ENCODE measurements at places on chromosomes 7 and 10.

DNA sequence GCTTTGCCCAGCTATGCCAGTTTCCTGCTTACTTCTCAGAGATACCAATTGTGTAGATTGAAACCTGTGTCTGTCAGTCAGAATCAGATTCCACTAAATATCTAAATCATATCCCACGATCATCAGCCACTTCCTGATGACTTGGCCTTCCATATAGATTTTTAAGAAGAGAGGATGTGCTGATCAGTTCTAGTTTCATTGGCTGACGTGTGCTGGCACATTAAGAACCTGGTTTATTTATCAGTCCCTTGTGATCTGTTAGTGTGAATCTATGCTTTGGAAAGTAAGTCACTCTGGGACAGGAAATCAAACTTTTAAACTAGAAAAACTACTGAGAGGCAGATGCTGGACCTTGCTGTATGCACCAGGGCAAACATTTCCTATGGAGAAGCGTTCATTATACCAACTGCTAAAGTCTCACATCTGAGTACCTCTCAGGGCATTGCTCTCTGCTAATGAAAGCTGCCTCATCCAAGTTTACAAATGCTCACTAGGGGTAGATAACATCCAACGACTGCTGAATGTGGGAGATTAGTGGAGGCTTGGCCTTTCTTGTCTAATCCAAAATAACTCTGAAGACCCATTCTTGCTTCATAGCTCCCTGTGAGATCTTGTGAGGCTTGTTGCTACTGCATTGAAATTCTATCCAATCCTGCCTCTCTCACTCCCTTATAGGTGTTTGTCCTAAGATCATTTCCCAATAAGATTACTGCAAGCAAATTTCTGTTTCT lies 109.1 kb downstream of the ARL4A start:
- no peak for DNase-seq

DNA sequence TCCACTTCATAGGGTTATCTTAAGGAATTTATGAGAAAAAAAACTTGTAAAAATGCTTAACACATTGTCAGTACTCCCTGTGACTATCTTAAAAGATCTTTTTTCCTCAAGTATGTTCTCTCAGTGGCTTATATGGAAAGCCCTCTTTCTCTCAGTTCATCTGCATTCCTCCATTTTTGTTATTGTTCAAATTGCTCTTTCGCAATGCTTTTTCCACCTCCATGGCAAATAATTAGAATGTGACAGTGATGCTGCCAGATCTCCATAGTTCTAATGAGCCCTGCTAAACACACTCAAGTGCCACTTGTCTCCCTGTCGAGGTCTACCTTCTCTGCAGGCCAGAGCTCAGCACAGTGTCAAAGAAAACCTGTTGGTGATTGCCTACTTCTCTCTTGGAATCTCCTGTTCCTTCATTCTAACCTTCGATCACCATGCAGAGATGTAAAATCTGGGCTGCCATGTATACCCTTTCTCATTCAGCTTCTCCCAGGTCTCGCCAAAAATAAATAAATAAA lies 37.2 kb upstream of the ABCB5 start:
- no peak for DNase-seq

DNA sequence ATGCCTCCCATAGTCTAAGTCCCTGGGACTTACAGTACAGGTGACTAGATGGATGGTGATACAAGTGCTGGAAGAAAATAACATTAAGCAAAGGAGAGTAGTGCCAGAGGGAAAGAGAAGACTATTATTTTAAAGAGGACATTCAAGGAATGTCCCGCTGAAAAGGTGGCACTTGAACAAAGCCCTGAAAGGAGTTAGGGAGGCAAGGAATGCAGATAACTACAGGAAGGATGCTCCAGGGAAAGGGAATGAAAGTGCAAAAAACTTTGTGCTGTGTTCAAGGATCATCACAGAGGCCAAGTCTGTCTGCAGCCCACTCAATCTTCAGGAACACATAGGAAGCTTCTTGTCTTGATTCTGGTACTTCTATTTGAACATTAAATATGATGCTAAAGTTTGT lies 14.9 kb downstream of the ANKMY2 start:
- DNase-seq, result no peak

- DNase-seq, result no peak
Measured at GRCh38 chr10:89808842-89809241, 107.5 kb downstream of the KIF20B start.
